ENCODE measurements at places on chromosomes 6 and 20. TPM values are rescaled to one million over a fixed set of nuclear protein-coding genes. Genes with fewer than 3 reads are reported as not detected.

BNIP5 gene
- not detected for total RNA-seq

CITED2 gene
- total RNA-seq = 138 TPM

INSM1 gene
- total RNA-seq = not detected

ABHD16B gene
- total RNA-seq = not detected

C20orf141 gene
- not detected for total RNA-seq

TULP4 gene
- 166 TPM for total RNA-seq

CFB gene
- total RNA-seq = 28.7 TPM

CEBPB gene
- 92.4 TPM for total RNA-seq

SCP2D1 gene
- not detected for total RNA-seq

ZNF343 gene
- total RNA-seq = 7.3 TPM

CYP39A1 gene
- total RNA-seq = 8.7 TPM

MAP3K4 gene
- total RNA-seq = 29.9 TPM

DNA sequence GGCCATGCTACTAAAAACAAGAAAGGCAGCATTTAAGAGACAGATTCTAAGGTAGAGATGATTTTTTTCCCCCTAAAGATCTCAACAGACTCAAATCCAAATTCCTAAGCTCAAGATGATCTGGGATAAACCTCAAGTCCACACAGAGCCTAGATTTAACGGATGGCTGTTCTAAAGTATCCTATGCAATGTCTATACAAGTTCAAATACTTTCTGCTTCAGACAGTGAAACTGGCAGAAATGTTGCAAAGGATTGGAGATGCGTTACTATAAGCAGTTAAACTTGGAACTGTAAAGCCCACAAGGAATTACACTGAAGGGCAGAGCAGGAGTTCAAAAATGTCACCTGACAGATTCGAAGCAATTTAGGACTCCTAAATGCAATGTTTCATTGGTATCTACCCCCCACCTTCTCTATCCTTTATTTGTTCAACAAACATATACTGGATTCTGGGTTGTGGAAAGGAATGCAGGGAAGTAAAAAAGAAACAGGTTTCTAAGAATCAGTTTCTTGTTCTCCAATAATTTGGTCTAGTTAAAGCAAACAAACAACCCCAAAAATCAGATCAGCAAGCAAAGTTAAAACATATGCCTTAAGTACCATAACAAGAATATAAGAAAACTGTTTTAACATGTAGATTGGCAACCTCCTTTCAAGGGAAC lies 1.6 kb downstream of the DNAAF9 start:
- no peak for DNase-seq

GRCh38 chr20:40433341-40433861 lies 255.6 kb downstream of the MAFB start:
- DNase-seq = peak; percentile 57

GRCh38 chr20:32973077-32973717 lies 31.0 kb downstream of the SUN5 start:
- DNase-seq = no peak

- no peak for DNase-seq
Measured at GRCh38 chr6:14367296-14367695, 249.7 kb downstream of the CD83 start.

GRCh38 chr6:148658681-148659430 lies 88.0 kb upstream of the UST start:
- DNase-seq = no peak

DNA sequence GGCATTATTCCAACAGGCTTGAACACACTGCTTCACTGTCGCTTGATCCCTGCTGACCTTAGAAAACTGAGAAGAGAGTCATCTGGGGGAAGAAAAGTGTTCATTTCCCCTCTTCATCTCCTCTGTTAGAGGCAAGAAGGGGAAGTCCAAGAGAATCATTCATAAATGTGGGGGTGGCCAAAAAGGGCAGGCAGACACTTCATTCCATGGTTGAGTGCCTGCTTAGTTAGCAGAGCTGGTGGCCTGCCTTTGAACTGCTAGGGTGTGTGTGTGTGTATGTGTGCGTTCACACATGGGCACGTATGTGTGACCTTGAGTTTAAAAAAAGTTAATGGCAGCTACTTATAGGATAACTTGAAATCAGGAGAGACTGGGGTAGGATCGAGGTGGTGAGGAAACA lies 39.4 kb upstream of the RFPL4B start:
- no peak for DNase-seq

DNA sequence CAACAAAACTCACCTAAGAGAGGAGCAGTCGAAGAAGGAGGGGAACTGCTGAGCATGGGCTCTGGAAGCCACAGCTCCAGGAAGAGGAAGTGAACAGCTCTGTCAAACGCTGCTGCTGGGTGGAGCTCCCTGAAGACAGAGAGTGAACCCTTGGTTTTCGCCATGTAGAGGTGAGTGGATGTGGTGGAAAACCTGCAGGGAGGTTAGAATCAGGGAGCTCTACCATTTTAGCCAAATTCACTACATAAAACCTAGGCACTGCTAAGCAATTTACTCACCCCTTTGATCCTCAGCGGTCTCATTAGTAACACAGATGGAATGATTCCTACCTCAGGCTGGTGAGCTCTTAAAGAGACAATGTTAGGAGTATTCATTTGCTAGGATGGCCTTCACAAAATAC lies 19.4 kb upstream of the TFAP2A start:
- DNase-seq = no peak

DNA sequence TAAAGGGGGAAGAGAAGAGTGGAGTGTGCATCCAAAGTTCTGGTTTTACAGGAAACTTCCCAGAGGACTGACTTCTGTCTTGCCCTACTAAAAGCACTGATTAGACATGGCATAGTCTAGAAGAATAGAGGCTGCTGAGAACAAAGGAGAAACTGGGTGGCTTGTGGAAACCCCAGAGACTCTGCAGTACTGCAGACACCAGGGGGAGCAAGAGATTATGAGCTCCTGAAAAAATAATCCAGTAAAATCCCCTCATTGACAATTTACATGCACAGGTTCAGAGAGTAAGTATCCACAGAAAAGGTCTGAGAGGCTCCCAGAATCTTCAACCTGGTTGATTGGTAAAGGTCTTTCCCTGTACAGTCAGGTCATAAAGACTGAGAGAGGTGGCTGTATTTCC lies 48.7 kb upstream of the CLVS2 start:
- DNase-seq = no peak

- DNase-seq = no peak
Measured at GRCh38 chr6:129872586-129872985, 11.5 kb upstream of the TMEM244 start.

DNA sequence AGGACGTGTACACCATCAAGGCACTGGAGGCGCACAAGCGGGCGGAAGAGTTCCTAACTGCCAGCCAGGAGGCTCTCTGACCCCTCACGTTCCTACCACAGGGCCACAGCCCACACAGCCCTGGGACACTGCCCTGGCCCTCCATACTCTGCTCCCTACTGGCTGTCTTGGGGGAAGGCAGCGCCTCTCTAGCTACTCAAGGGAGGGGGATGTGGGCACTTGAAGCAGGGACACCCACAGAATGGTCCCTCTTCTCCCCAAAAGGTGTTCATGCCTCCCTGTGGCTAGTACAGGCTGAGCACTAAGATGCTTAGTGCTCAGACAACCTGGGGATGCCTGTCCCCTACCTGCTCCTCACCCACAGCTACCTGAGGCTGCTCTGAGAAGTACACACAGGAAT lies 2.5 kb downstream of the MEA1 start:
- no peak for DNase-seq

GRCh38 chr6:132937466-132937906 lies 123.1 kb downstream of the RPS12 start:
- DNase-seq = no peak

DNA sequence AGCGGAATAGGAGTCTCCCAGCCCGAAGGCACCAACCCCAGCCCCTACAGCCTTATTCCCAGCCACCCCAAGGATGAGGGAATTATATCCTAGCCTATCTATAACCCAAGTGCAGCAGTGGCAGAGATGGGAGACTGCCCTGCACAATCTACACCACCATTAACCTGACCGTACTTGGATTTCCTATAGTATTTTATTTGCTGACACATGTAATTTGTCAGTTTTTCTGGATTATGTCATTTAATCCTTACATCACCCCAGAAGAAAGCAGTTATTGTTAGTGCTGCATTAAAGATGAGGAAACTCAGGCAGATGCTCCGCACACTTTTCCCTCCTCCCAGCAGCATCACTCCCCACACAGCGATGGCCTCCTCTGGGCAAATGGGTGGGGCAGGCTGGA lies 6.0 kb downstream of the BFSP1 start:
- no peak for DNase-seq

DNA sequence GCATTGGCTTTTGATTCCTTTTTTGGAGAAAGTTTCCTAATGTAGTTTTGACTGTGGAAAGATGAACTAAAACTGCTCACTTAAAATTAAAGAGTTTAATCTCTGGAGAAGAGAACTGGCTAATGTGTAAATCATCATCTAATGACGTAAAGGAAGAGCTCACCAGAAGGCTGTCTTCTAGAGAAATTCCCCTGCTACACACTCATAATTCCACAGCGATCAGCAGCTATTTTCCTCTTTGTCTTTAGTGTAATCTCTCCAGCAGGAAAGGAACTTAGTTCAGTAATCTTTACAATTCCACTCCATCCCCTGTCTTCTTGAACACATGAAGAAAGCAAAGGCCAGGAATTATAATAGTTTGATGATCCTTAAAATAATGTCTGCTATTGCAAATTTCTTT lies 15.8 kb downstream of the SPTLC3 start:
- DNase-seq = no peak

DNA sequence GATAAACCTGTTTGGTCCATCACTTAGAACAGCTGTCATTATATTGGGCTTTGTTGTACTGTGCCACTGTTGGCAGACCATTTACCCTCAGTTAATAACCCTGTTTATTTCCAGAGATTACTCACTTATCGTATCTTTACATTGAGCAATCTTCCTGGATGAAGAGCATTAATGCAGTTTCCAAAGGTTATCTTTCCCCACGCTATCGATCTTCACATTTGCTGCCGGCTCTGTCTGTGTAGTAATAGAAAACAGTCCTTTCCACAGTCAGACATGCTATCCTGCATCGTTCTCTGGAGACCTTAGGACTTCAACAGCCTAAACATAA lies 27.4 kb downstream of the GHRH start:
- no peak for DNase-seq

DNA sequence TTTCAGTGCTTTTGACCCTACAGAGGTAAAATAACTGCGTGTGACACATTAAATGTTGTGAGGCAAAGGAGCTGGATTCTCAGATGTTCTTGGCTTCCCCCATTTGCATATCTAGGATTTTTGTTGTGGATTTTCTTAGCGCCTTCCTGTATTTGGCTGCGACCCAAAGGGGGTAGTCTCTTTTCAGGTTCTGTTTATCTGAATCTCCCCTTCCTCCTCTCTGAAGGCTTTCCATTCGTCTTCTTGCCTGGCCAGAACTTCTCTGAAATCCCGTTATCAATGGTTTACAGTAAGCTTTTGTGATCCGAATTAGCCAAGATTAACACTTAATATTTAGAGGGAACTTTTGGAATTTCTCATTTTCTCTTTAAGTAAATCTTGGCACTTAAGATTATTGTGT lies 60.8 kb downstream of the ADGRB3 start:
- no peak for DNase-seq

- DNase-seq = no peak
Measured at GRCh38 chr20:61254881-61255626, 3.0 kb downstream of the CDH4 start.

DNA sequence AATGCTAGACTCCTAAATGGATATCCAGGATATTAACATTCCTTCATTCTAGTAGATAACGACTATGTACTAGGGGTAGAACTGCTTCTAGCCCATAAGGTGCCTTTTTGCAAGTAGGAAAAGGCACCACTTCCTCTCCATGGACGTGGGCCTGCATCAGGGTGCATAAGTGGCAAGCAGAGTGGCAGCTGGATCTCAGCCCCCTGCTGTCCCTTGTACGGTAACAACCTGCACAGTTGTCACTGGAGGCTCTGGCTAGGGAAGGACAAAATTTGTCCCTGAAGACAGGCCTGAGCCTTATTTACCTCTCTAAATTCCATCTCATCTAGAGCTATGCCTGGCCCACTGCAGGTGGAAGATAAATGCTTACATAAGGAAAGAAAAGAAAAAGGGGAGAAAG lies 42.5 kb upstream of the SAYSD1 start:
- DNase-seq = no peak

GRCh38 chr6:101534386-101534785 lies 140.9 kb downstream of the GRIK2 start:
- no peak for DNase-seq

DNA sequence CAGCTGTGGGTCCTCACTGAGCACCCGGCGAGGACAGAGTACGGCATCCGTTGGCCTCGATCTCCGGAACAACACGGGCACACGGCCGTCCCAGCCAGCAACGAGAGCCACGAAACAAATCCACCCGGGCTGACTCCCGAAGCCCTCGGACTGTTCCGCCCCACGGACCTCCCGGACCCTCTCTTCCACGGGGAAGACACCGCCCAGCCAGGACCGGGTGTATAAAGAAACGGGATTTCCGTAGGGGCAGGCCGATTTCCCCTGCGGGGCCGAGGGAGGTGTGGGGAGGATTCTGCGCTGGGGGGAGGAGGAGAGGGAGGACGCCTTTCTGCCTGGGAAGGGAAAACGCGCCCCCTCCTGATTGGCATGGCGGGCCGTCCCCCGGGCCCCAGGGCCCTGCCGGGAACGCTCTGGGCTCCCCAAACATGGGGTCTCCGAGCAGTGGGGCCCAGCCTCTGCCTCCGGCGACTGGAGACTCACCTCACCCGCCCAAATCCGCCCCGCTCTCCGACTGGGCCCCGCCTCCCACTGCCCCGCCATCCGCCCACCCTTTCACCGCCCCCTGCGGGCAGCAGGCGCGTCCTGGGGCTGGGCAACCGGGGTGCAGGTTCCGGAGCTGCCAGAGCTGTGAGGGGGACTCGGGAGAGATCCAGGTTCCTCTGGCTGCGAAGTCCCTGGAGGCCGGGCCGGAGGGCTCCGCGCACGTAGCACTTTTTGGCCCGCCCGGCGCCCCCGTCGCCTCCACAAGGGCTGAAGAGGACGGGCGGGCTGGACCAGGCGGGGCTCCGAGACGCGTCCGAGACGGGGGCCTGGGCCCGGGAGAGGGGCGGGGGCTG lies 679 bp upstream of the PPDPF start:
- DNase-seq = peak; percentile 71

- DNase-seq = peak; percentile 81
Measured at GRCh38 chr6:108699290-108700041, 138.7 kb downstream of the FOXO3 start.

GRCh38 chr6:36916126-36916525 lies 30.4 kb downstream of the C6orf89 start:
- no peak for DNase-seq

DNA sequence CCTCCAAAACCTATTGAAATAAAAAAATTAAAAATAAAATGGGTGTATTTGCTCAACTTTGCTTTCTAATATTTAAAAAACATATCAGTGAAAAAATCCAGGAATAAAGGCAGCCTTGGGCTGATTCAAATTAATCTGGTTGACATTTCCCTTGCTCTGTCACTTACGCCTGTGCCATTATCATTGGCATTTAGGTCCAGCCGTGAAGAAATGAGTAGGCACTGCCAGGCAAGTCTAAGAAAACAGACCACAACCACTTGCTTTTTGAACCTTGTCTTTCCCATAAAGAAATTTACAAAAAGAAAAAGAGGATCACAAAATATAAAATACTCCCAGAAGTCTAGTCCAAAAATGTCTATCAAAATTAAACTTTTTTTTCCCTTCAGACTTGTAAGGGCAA lies 59.2 kb upstream of the HBS1L start:
- DNase-seq = no peak

- DNase-seq = no peak
Measured at GRCh38 chr20:33812152-33812849, 1.2 kb downstream of the CHMP4B start.

- DNase-seq = no peak
Measured at GRCh38 chr6:50007819-50008218, 14.0 kb downstream of the DEFB110 start.

GRCh38 chr20:39800111-39800510 lies 838.0 kb downstream of the DHX35 start:
- DNase-seq = no peak

GRCh38 chr20:21504323-21504722 lies 9.5 kb downstream of the NKX2-2 start:
- no peak for DNase-seq
